ENCODE measurements at places on chromosomes 16 and 17.
A peak's percentile ranks its signal among the peaks of the same experiment; 100 is the strongest.

DNA sequence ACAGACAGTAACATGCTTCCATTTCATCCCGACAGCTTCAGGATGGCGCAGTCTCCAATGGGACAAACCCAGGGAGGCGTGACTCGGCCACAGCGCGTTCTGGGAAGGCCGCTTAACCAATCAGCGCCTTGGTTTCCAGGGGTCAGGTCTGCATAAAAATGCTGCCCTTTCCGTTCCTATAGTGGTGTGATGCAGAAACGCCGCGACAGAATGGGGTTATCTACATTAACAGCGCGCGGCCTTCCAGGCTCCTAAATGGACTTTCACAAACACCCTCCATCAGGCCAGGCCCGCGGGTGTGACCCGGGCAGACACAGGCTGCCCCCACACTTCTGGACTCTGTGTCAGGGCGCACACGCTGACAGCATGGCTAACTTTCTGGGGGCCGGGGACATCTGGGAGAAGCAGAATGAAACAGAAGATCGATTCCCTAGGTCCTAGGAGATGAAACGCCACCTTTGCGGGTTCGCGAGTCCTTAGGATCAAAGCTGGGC lies 792 bp downstream of the TMEM231 start:
- DNase-seq: no peak

- no peak for DNase-seq
Measured at GRCh38 chr16:77617996-77618395, 104.3 kb upstream of the NUDT7 start.

DNA sequence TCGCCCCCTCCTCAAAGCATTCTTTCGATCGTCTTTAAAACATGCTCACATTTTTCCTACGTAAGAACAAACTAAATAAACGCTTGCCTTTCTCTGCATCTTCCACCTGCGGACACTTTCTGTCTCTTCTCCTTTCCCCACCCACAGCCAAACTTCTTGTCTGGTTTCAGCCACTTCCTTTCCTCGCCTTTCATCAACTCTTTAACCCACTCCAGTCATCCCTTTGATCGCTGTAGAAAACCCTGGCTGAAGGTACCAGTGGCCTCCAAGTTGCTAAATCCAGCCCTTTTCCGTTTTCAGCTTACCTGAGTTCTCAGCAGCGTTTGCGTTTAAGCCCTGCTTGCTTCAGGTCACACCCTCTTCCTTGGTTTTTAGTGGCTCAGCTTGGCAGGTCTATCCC lies 483 bp downstream of the RPA1 start:
- DNase-seq: peak; percentile 4

- no peak for DNase-seq
Measured at GRCh38 chr17:40097931-40098845, 2.2 kb downstream of the NR1D1 start.

DNA sequence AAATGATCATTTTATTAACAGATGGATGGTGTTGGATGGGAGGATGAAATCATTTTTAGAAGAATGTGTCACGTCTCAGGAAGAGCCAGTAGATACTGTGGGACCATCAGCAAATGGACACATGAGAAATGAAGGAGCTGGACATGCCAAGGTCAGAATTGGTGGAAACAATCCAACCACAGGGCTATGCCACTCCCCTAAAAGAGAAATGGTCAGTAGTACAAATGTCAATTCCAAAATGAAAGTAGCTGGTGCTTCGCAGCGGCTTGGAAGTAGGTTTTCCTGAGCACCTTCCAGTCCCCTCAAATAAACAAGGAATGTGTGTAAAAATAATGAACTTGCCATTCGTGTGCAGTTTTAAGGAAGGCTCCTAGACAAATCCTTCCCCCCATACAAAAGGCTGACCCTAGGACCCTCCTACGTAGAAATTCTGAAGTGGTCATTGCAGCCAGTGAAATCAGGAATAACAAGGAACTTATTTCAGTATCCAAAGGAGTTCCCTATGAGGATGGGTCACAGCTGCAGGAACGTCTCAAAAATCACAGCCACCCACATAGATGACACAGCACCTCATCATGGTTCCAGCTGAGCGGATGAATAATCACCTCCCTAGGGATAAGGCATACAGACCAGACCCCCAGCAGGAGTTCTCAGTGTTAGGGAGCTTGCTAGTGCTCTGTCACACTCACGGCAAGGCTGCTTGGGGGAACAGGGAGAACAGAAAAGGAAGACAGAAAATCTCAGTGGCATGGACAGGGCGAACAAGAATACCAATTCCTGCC lies 239.2 kb downstream of the HS3ST3A1 start:
- DNase-seq: no peak

GRCh38 chr17:68087851-68088250 lies 52.3 kb downstream of the KPNA2 start:
- DNase-seq: no peak
